ENCODE measurements at places on chromosomes 6 and 20.

DNA sequence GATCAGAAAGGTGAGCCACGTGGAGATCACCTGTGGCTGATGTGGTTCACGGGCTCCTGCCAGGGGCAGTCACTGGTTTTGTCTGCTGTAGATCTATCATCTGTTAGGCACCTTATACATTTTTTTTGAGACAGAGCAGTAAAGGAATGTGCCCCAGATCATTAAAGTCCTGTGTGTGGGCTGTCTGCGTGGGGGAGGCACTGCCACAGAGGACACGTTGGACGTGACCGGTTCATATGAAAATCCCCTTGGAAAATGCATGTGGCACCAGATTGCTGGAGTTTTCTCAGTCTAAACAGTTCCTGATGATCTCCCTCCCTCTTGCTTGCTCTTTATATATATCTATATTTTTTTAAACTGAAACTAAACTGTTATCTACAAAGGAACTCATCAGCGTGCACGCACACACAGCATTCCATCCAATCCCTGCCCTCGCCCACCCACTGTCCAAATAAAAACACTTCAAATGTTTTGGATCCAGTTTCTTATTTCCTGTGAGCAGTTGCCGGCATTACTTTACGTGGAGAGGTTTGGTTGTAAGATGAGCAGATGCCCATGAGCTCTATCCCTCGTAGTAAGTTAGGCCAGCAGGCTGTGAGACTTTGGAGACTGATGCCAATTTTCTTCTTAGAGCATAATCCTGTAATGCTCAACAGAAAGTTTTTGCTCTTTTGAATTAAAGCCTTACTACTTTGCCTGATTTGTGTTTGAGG is 161.6 kb upstream of the EXOC2 start:
- no peak for DNase-seq

DNA sequence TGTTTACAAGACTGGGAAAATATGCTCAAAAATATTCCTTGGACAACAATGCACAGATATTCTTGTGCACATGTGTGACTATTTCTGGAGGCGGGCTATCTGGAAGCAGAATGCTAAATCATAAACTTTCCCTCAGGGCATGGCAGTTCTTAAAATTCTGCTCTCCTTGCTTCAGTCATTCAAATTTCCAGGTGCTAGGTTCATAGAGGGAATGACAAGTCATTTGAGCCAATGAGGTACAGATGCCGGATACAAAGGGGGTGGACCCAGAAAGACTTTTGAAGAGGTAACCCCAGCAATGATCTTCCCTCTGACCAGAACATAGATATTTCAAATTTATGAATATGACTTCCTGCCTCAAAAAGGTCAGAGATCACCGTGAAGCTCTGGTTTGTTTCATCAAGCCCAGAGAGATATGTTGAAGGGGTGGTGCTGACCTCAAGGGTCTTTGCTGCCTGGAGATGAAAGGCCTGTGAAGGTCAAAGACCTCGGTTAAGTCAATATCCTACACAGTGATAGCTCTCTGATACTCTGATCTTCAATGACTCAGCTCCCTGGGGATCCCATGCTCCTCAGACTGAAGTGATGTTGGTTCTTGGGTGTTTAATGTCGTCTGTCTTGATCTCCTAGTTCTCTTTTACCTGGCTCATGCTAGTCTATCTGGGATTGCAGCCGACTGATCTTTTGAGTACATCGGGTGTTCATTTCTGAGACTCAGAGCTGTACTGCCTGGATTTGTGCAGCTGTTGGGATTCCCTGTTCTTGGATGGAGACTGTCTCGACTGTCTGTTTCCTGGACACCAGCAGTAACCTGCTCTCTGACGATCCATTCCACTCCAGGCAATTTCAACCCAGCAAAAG is 47.5 kb upstream of the TSHZ2 start:
- no peak for DNase-seq

GRCh38 chr20:37308086-37309050 is 18.9 kb downstream of the MANBAL start:
- no peak for DNase-seq

DNA sequence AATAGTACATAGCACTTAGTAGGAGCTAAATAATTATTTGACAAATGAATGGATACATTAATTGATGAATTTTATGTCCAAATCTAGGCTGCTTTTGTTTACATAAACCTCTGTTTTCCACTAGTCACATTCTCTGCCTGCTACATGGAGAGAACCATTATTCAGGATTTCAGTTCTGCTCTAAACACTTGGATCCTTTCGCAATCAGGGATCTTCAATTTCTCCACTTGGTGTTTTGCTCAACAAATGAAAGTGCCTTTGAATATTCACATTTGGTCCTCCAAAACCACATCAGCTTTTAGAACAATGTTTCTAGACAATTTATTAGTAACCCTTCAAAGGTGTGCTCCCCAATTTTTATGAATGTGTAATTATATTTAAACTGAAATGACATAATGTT is 30.6 kb upstream of the HLA-DQB1 start:
- no peak for DNase-seq

GRCh38 chr20:13251106-13251903 is 30.2 kb downstream of the ISM1 start:
- DNase-seq: no peak

DNA sequence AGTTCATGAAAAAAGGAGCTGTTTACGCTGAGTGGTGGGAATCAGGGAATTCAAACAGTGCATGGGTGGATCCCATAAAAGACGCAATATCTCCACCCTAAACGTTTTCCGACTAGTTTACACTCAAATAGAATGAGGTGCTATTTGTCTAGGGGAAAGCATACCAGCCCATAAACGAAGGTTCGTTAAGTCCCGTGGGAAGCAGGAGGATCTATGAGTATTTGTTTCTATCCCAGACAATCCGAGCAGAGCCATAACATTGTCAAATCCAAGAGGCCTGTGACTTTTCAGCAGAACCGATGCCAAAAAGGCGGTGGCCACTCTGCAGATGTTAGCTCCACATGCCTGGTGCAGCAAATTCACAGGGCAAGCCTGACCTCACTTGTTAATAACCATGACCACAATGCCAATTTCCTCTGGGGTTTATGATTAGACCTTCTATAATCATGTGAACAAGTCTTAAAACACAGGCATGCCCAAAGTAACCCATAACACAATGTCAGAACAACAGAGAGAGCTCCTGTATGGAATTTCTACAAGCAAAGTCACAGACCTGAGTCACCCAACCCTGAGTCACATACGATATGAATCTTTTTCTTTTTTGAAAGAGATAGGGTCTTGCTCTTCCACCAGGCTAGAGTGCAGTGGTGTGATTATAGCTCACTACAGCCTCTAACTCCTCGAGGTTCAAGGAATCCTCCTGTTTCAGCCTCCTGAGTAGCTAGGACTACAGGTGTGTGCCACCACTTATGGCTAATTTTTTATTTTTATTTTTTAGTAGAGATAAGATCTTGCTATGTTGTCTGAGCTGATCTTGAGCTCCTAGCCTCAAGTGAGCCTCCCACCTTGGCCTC is 123.3 kb downstream of the KIF13A start:
- no peak for DNase-seq

- no peak for DNase-seq
Observed at GRCh38 chr6:80728101-80728750, 621.8 kb downstream of the BCKDHB start.

- DNase-seq: no peak
Observed at GRCh38 chr6:101365181-101365580, 28.3 kb upstream of the GRIK2 start.

DNA sequence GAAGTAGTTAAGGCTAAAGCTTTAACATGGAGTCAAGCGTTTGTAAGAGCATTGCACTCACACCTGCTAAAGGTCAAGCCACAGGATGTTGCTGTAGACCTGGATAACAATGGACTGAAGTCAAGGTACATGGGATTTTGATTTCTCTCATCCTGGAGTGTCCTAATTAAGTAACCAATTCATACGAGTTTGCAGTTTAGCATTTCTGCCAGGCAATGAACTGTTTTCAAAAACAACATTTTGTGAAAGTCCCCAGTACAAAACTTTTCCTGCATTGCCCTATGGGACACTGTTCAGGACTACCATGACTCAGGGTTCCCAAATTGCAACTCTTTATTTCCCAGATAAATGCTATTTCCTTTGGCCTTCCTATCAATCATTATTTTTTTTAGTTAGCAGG is 17.4 kb upstream of the SIRPB1 start:
- no peak for DNase-seq

GRCh38 chr6:73710470-73710869 is 14.5 kb downstream of the CD109 start:
- no peak for DNase-seq

DNA sequence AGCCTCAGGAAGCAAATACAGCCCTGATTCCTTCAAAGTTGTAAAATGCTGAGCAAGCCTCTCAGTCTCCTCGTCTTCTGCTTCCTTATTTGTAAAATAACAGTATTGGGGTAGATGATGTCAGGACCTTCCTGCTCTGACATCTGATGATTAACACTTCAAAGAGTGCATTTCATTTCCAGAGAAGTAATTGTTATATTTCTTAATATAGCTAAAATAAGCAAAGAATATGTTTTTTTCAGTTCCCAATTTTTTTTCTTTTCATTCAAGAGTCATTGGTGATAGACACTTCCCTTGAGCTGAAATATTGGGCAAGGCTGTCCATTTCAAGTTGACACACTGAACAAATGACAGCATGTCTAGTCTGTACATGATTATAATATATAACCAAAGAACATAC is 53.4 kb downstream of the SLX4IP start:
- DNase-seq: no peak

All from SHP77 (cell line).